ENCODE measurements at places on chromosomes 3 and 15.

GRCh38 chr3:177760803-177761202, 563.5 kb upstream of the TBL1XR1 start:
- DNase-seq, result no peak

GRCh38 chr3:104810896-104811295, 555.8 kb upstream of the ALCAM start:
- no peak for DNase-seq

DNA sequence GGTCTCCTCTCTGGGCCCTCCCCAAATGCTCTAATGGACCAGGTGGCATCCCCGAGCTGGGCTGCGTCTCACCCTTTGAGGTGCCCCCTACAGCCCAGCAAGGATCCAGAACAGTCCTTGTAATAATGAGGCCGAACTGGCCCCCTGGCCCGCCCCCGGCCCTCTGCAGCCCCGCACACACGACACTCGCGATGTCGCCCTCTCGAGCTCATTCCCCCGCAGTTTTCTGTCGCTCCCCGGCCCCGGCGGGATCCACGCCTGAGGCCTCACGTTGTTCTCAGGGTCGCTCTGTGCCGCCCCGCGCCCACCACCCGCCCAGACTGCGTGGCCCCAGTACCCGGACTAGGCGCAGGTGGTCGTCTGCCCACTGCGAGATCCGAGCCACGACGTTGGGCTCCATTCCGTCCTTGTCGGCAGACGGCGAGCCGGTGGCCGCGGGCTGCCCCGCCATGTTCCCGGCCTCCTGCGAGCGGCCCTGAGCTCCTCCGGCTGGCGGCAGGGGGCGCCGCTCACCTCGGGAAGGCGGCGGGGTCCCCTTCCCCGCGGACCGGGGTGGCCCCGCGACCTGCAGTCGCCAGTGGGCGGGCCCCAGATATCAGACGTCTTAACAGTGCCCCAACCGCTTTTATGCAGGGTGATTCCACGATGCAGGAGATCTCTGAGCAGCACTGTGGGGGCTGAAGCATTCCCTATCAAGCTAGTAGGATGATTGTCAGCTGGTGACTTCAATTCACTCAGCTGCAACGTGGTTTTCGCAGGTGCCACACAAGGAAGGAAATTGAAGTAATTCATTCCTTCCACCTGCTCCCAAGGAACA, at the start of gene C3orf33:
Gene C3orf33 (minus strand): TSS at position 477 of the 817 bp plus-strand sequence. CDS start 26 bp downstream, at position 451.
- DNase-seq, result peak; percentile 86

DNA sequence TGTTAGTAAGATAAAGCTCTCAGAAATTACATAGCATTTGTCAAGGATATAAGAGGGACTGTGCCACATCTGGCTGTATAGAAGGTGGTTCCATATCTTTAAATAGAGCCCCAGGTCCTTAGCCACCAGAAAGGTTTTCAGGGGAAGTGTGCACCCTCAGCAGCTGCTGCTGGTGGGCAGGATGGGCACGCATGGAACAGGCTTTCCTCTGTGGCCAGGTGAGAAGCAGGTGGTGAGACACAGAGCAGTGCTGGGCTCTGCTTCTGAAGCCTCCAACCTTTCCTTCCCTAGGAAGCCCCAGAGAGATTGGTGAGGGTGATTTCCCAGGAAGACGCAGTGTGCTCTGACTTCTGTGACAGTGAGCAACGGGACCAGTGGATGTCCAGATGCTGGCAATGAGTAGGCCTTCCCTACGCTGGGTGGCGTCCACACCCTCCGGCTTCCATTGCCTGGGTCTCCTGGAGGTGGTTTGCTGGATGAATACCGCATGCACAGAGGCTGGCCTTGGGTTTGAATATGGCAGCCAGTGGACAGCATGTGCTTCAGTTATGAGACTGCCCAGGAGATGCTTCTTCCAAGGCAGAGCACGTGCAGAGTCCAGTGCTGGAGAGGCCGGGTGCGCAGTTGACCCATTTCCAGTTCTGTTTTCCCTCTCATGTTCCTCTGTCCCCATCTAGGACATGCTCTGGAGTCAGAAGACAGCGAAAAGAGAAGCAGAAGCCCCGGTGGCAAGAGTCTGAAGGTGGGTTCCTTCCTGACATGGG, 52.7 kb upstream of the POLG start:
- no peak for DNase-seq

DNA sequence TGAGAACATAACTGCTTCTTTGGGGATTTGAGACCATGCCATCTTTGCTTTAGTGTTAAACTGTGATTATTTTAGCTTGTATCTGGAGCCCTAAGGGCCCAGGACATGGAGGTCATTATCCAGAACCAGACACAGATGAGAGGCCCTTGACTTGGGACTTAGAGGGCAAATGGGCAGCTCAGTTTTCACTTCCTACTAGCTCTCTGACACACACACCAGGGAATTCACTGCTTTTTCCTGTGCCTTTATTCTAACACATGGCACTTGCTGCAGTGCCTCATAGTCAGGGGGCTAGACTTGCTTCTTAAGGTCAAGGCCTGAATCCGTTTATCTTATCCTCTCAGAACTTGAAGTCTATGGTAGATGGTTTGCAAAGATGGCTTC, 33.3 kb downstream of the AMOTL2 start:
- DNase-seq, result no peak
